Inflammatory macrophage treated with lipopolysaccharide for 1 hour (primary cell): ENCODE measurements at places on chromosomes 7 and 10.

- DNase-seq: peak; percentile 2
These were observed 220.3 kb downstream of the PHTF2 start for GRCh38 chr7:78018641-78019446.

GRCh38 chr10:68594405-68594804 lies 34.3 kb downstream of the TET1 start:
- no peak for DNase-seq

- DNase-seq: peak; percentile 55
These were observed 448.9 kb upstream of the ZMIZ1 start for GRCh38 chr10:78619896-78620295.

DNA sequence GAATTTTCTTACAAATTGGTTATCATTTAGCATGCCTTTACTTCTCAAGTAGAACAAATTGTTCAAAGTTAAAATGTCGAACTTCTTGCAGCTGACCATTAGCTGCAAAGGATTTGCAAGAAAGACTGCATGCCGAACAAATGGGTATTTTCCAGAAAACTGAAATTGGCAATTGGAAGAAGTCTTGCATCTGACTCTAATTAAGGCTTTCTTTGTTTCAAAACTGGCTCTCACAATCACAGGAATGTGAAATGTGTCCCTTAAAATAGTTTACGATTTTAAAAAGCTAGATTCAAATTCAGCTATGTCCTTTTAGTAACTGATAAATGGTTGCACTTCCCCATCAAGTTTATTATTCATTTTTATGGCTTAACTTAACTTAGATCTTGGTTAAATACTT lies 207.9 kb downstream of the ARL4A start:
- no peak for DNase-seq

- peak; percentile 55 for DNase-seq
These were observed 613.2 kb downstream of the SDK1 start for GRCh38 chr7:3914051-3914775.

DNA sequence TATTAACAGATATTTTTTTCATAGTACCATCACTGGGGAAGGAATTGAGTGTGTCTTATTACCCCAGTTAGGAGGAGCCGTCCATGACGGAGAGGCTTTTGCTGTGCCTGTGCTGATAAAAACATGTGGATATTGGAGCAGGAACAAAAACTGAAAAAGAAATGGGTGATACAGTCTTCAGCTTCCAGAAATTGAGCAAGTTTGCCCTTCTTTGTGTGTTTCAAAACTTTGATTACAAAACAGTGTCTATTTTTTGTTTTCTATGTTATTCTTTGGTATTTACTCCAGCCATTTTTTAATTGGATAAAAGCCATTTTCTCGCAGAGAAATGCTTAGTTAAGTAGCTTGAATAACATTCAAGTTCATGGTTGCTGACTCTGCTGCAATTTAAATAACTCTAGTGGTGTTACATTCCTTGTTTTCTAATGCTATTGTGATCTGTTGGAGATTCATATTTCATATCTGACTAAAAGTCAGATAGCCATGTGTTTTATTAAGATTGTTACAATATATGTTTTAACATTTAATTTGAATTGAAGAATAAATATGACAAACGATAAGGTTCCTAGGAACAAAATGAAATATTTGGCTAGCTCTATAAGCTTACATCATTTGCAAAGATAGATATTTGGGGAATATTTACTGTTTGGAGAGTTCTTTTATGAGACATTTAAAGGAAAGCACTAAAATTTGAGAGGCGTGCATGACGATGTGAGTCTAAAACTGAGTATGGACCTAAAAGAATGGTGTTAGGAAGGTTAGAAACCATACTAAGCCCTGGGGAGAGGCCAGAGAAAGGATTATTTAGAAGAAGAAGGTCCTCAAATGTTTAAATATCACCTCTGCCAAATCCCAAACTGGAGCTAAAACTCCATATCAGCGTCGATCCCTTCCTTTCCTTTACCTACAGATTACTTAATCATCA lies 747.3 kb upstream of the CELF2 start:
- DNase-seq: no peak
